Activated T-helper 1 cell treated with Interleukin-2 at 50 U/mL for 16 hours (primary cell): ENCODE measurements at places on chromosomes 16 and 17.

- no peak for DNase-seq
Observed at GRCh38 chr17:1001640-1002411, 4.9 kb downstream of the TIMM22 start.

DNA sequence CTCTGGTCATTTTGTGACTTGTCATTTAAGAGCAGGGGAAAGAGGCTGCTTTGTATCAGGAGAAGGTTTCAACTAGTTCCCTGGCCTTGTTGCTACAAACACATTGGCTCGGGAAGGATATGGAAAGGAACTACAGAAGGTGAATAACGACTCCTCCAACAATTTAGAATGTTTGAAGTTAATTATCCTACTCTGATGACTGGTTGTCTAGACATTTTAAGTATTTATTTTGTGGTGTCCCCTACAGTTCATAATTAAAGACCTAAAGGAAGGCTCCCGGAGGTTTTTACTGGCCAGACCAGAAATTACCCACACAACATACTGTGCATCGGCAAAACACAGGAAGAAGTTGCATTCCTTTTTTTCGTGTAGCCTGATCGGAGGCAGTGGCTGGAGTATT, 515.8 kb upstream of the SALL1 start:
- no peak for DNase-seq

GRCh38 chr17:67980456-67980855, 15.8 kb downstream of the C17orf58 start:
- DNase-seq = no peak

DNA sequence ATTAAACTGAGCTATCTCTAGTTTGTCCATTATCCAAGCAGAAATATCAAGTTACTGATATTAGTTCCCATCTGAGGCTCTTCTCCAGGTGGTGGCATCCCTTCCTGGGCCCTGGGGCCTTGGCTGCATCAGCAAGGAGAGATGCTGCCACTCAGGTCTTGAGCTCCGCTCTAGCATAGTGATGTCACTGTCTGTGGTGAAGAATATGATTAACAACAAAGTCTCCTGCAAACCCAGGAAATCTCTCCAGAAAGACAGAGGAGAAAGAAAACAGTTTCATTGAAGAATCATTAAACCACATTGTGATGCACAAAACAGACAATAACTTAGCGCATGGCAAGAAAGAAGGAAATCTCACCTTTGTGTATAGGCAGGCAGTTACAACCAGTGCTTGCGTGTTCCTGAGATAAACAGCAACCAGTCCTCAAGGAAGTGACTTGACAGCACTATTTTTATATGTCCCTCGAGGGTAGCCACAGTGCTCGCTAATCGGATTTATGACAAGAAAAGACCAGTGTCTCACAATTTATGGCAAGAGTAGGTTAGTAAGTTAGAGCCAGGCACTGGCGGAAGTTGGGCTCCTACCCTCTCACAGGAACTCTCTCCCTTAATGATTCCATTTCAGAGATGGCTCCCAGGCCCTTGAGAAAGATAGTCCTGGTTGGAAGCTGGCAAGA, 151.1 kb downstream of the AHSP start:
- no peak for DNase-seq

DNA sequence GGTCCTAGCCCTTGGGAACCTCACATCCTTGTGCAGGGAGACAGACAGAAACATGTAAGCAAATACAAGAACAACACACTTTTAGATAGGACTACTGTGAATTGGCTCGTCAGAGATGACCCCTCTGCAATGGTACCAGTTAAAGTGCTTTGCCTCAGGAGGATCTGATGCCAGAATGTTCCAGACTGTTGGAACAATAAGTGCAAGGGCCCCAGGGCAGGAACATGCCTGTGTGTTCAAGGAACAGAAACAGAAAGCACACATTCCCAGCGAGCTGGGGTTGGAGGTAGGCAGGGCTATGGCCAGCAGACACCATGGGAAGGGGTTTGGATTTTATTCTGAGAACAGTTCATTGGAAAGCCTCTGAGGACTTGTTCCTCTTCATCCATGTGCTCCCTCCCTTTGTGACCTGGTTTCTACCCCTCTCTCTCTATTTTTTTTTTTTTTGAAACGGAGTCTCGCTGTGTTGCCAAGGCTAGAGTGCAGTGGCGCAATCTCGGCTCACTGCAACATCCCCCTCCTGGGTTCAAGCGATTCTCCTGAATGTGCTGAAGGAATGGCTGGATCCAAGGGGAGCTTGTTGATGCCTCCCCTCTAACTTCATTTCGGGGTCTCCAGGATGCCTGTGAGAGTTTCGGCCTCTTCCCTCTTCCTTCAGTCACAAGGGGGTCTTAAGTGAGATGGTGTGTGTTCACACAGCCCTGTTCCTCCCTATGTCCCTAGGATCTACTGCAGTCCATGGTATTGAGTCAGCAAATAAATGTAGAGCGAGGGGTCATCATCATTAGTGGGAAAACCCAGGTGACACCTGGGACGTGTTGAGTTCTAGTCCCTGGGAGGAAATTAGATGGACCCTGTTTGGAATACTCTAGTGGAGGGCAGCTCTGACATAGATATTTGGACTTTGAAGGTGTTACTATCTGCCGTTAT, 6.4 kb downstream of the STAT5A start:
- DNase-seq = no peak

- no peak for DNase-seq
Observed at GRCh38 chr16:27108051-27108770, 41.5 kb downstream of the C16orf82 start.

- no peak for DNase-seq
Observed at GRCh38 chr17:58364270-58364942, 12.4 kb upstream of the SUPT4H1 start.

DNA sequence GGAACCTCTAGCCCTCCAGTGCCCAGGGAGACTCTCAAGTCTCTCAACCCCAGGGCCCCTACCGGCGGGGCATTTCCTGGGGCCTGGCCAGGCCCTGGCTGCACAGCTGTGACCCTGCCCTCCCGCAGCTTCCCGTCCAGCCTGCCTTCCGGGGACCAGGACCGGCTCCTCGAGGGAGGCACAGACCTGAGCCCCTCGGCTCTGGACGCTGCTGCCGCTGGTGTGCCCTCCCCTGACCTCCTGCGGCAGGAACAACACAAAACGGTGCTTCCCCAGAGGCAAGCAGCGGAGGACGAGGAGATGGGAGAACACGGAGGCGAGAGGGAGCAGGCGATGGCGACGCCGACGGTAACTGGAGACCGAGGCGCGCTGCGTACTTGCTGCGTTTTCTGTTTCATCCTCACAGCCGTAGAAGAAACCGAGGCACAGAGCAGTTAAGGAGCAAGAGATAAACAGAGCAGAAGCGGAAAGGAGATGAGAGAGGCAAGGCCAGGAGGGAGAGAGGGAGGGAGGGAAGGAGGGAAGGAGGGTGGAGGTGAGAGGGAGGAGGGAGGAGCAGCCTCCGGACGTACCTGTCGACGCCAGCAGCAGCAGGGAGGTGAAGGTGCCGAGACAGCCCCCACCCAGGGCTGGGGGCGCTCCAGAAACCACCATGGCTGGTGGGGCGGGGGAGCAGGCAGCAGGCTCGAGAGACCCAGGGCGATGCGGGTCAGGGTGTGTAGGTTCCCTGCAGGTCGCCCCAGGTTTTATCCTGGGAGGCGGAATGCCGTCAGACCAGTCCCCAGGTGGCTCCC, at the start of gene PRSS22:
TSS of gene PRSS22 (minus strand) at position 720 of the 794 bp plus-strand sequence. CDS start at position 654, 66 bp downstream.
- DNase-seq = no peak

DNA sequence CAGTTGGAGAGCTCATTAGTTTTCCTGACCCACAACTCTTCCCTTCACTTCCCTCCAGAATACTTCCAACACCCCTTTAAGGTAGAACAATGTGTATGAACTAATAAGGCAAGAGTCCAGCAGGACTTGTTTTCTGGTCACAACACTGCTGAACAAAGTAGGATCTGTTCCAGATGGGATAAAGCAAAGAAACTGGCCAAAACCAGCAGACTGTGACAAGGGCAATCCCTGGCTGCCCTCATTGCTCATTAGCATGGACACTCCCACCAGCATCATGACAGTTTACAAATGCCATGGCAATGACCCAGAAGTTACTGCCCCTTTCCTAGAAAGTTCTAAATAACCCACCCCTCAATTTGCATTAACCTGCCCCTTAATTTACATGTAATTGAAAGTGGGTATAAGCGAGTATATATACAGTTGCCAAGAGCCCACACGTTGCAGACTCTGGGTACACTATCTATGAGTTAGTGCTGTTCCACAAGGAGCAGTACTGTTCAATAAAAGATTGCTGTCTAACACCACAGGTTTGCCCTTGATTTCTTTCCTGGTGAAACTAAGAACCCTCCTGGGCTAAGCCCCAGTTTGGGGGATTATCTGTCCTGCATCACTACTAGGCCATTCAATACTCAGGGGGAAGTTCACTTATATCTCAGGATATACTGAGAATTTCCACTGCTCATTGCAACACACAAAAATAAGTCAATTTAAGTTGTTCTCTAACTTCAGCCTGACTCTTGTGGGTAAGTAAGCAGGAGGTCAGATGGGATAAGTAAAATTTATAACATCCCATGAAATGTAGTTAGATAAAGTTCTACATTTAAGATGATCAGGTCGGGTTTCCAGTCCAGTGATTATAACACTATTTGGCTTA, 82.3 kb downstream of the SSH2 start:
- DNase-seq = no peak

DNA sequence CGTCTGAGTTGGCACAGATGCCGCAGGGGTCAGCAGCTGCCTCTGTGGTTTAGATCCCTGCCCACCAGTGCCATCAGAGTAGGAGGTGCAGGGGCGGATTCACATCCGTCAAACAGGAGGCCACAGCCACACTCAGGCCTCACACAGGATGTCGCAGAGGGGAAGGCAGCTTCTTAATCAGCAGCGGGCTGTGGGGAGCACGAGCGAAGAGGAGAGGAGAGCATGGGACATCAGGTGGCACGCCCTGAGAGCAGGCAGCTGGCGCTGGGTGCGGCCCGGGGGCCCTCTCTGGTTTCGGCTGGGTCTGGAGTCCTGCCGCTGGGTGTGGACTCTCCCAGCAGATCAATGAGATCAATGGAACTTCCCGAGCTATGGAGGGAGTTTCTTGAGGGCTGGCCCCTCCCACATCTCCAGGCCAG, 9.6 kb downstream of the LLGL2 start:
- DNase-seq = peak; percentile 41
